ENCODE measurements at places on chromosomes 13 and 19.

DNA sequence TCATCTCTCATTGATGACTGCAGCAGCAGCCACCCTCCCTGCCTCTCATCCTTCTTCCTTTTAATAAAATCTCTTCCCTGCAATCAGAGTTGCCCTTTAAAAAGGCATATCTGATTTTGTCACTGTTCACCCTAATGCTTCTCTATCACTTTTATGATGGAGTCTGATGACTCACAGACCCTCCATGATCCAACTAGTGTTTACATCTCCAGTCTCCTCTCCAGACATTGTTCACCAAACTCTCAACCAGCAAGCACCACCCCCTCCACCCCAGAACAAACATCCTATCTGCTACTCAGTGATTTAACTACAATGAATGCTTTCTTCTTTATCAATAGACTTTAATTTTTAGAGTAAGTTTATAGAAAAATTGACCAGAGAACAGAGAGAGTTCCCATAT lies 59.5 kb downstream of the TNFSF11 start:
- DNase-seq: no peak

GRCh38 chr13:114080739-114081561 lies 51.5 kb downstream of the RASA3 start:
- DNase-seq: no peak

- DNase-seq: no peak
These were observed 19.7 kb downstream of the RANBP3 start for GRCh38 chr19:5958074-5958850.

DNA sequence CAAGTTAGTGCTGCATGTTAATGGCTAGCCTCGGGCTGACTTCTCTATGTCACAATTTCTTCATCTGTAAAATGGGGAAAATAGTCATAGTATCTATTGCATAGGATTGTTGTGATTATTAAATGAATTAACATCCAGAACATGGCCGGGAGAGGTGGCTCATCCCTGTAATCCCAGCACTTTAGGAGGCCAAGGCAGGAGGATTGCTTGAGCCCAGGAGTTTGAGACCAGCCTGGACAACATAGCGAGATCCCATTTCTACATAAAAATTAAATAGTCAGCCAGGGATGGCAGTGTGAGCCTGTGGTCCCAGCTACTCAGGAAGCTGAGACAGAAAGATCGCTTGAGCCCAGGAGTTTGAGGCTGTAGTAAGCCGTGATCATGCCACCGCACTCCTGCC lies 21.8 kb upstream of the FBL start:
- no peak for DNase-seq

GRCh38 chr19:39263912-39264305 lies 4.3 kb upstream of the IFNL2 start:
- no peak for DNase-seq

GRCh38 chr19:41321600-41322270 lies 11.8 kb downstream of the CCDC97 start:
- peak; percentile 77 for DNase-seq

DNA sequence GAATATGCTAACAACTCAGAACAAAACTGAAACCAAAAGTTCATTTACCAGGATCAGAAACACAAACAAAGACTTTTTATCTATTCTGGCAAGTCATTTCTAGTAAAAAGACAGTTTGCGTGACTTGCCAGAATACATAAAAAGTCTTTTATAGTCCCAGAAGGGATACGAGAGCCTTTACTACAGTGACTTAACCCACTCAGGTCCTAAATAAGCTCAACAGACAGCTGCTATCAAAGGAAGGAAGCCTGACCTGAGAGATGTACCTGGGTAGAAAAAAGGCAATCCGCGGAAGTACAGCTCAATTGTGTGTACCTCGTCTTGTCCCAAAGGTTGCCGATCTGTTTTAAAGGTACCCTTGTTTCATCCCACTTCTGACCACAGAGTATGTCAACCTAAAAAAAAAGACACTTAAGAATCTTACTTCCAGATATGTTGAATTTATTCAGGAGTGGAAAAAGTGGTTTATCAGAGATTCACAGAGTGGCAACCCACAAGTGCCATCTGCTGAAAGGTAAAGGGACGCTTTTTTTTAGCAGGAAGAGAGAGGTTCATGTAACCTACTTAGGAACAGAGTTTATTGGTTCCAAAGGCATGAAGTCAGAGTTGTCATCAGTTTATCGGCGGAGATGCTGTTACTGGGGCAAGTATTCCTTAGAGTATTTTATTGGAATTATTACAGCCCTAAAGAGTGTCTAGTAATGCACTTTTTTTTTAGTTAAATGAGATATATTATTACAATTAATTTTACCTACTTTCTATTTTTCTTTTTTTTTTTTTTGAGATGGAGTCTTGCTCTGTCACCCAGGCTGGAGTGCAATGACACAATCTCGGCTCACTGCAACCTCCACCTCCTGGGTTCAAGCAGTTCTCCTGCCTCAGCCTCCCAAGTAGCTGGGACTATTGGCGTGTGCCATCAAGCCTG lies 69.7 kb upstream of the C1QTNF9B start:
- DNase-seq: no peak

- DNase-seq: no peak
These were observed 50.0 kb downstream of the GAS6 start for GRCh38 chr13:113813749-113814434.

DNA sequence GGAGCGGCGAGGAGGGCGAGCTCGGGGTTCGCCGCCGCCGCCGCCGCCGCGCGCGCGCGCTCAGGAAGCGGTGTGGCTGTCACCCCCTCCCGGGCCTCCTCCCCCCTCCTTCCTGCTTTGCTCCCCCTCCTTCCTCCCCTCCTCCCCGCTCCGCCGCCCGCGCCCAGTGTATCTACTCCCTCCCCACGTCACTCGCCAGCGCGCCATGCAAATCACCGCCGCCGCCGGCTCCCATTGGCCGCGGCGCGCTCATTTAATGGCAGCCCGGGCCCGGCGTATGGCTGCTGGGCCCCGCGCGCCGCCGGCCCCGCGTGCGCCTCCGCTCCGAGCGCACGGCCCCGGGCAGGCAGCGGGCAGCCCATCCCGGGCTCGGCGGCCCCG lies 335 bp upstream of the SOX1 start:
- no peak for DNase-seq

- no peak for DNase-seq
These were observed 308.3 kb downstream of the TBC1D4 start for GRCh38 chr13:75173457-75174356.

DNA sequence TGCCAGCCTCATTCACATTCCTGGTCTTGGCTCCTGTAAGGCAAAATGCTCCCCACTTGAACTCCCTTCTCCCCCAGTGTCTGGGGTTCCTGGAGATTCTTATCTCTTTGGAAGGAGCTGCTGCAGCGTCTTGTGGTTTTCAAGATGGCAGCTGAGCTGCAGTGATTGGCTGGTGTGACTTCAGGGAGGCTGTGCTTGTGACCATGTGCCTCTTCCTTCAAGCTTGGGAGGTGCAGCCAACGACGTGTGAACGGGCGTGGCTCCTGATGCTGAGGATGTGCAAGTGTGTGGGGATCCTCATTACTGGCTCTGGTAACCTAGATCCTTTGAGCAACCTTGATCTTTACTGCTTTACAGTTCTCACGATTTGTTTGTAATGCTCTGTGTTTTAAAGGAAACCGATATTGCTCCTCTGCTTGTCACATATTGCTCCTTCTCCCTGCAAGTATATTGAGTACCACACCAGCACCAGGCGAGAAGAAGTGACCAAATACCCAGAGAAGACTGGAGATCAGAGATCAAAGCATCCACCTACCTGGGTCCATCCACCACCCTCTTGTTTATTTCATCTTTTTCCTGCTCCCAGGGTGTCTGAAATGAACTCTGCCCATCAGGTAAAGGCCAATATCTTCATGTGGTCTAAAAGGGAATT lies 208.5 kb downstream of the FGF9 start:
- DNase-seq: peak; percentile 6

DNA sequence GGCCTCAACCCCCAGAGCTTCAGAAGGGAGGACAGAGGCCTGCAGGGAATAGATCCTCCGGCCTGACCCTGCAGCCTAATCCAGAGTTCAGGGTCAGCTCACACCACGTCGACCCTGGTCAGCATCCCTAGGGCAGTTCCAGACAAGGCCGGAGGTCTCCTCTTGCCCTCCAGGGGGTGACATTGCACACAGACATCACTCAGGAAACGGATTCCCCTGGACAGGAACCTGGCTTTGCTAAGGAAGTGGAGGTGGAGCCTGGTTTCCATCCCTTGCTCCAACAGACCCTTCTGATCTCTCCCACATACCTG lies 969 bp upstream of the CEACAM5 start:
- DNase-seq: peak; percentile 17

GRCh38 chr19:28372576-28373247 lies 840.2 kb downstream of the UQCRFS1 start:
- DNase-seq: no peak

DNA sequence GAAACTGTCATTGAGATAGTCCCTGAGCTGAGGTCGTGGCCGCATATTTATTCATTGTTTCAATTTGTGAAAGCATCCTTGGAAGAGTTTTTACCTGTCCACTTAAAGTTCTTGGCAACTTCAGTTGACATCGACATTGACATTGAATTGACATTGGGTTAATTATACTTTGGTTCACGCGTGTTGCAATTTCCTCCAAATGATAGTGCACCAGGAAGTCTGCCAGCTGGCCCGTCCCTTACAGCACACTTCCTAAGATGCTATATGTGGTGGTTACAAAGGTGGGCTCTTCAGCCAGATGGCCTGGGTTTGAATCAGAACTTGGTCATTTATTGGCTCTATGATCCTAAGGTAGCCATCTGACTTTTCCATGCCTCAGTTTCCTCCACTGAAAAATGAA lies 176.0 kb downstream of the FGF14 start:
- no peak for DNase-seq

DNA sequence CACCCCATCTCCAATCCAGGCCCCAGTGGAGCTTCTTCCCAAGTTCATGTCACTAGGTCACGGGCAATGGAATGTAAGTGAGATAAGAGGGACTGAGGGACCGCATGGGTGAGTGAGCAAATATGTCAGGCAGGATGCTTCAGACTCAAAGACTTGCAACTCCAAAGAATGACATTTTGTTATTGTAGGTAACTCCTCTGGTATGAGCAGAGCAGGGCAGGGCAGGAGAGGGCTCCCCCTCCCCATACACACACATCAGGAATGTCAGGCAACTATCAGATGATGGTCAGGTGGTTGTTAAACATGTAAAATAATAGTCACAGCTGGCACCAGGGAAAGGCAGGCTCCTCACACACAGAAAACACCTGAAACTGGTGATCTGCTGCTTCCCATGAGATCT lies 10.6 kb downstream of the ERVV-2 start:
- DNase-seq: no peak

DNA sequence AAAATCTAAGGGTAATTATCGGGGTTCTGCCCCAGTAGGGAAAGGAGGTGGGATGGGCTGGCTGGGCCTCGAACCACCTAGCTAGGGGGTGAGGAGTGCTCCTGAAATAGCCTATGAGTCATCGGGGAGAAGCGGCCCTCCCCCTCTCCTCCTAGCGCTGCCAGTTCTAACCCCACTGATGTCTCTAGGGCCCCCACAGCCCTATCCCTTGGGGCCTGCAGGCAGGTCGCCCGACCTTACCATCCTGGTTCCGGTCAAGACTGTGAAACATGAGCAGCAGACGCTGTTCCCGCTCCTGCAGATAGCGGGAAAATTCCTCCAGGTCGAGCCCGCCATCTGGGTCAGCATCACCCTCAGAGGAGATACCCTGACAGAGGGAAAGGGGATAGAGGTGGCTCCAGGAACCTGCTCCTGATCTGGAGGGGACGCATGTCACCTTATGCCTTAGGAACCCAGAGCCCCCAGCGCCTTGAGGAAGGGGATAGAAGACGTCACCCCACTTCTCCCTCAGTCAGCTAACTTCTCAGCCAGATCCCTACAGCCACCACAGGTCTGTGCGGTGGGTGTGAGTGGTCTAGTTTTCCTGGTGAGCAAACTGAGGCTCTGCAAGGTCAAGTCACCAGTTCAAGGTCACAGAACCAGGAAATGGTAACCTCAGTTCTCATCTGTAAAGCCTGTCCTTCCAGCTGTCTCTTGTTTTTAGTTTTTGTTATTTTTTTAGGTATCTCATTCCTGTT lies 1.5 kb downstream of the SLC25A23 start:
- peak; percentile 79 for DNase-seq

DNA sequence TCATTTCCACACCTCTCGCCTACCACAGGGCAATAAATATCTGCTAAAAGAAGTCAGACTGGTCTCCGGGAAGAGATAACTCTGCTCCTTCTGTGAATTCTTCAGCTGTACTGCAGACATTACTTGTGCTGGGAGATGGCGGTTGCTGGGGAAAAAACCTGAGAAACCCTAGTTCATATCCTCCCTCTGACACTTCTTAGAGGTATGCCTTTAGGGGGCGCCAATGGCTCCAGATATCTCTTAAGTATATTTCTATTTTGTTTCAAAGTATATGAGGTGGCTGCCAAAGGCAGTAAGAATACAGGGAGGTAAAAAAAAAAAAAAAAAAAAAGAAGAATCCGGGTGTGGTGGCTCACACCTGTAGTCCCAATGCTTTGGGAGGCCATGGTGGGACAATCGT lies 175.2 kb downstream of the PAN3 start:
- no peak for DNase-seq

DNA sequence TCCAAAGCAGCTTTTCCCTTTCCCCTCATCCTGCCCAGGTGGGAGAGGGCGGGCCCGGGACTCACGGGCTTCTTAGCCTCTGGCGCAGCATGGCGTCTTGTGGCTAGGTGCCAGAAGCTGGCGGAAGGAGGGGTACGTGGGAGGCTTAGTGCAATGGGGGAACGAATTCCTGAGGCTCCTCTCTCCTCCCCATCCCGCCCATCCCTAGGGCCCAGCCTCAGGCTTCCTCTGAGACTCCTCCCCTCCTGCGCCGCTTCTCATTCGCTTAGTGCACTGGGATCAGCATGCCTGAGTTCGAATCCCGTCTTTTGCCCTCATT lies 297.8 kb downstream of the ZNF536 start:
- no peak for DNase-seq

DNA sequence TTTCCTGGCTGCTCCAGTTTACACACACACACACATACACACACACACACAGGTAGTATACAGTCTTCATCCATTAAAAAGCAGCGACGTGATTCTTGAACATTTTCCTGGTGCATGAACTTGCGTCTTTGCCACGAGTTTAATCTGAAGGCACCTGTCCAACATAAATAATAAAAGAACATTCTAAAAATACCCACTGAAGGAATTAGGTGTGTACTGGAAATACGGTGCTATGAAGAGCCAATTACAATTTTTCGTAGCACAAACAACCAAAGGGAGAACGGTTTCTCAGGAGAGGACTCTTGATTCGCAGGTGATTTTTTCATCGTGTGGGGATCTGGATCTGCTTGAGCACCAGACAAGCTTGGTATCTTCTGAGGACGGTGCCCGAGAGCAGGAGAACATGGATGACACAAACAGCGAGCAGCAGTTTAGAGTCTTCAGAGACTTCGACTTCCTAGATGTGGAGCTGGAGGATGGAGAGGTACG lies 61.2 kb downstream of the ZAR1L start:
- no peak for DNase-seq

GRCh38 chr19:30881930-30882329 lies 467.3 kb downstream of the TSHZ3 start:
- no peak for DNase-seq
